ENCODE measurements at places on chromosomes 6 and 20. TPM values are rescaled to one million over a fixed set of nuclear protein-coding genes. Genes with fewer than 3 reads are reported as not detected.

DNA sequence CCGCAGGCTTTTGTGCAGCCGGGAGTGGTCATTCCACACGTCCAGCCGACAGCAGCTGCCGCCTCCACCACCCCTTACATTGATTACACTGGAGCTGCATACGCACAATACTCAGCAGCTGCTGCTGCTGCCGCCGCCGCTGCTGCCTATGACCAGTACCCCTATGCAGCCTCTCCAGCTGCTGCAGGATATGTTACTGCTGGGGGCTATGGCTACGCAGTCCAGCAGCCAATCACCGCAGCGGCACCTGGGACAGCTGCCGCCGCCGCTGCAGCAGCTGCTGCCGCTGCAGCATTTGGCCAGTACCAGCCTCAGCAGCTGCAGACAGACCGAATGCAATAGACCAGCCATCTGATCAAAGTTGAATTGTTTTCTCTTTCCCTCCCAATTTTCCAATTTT, 10.6 kb downstream of the RBM24 start:
- DNase-seq: no peak

DNA sequence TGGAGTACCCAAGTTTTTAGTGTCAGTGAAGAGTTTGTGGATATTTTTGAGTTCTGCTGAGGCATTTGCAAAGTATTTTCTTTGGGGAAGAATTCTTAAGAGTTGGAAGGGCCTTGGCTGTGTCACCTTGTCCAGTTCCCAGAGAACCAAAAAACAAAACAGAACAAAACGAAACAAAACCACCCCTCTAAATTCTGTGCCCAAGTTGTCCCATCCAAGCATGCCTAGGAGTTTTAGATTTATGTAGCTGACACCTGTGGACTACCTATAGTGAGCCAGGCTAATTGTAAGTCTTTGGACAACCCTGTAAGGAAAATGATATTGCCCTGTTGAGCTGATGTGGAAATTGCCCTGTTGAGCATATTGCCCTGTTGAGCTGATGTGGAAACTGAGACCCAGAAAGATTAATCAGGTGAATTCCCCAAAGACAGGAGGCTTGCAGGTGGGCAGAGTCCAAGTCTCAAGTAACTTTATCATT, 1.0 kb upstream of the ECI2 start:
- DNase-seq: peak; percentile 11

DNA sequence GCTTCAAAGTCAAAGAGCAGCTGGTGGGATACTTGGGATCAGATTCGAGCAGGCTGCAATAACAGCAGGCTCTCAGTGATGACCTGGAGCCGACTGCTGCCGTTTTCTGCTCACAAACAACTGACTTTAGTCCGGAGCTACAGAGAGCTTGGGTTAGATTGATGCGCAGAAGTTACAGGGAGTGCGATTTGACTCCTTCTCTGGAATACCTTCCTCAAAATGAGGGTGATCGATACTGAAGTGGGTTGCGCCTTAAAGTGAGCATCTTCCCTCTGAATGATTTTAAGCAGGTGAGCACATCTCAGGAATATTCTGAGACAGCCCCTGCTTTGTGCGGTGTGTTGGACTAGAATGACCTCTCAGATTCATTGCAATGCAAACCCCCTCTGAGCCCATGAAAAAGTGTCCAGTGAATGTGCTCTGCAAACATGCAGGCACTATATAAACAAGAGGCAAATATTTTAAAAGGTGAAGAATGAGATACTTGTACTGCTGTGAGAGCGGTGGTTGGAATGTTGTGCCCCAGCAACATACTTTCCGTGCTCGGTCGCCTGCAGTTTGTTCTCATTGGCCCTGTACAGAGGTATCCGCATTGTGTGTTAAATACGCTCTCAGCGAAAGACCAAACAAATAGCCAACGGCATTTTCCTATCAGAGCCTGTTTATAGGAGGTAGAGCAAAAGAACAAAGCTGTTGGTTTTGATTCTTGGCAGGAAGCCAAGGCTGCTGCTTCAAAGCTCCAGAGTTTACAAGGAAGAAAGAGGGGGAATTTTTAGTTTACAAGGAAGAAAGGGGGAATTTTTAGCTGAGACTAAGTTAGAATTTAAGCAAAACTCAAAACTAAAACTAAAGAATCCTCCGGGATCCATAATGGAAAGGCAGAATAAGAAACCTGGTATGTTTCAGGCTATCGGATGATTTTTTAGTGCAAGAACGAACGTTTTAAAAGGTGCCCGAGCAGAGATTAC, 67.7 kb downstream of the PHACTR2 start:
- DNase-seq: peak; percentile 74

GRCh38 chr6:79600812-79601609, 30.1 kb upstream of the SH3BGRL2 start:
- DNase-seq: no peak

- no peak for DNase-seq
These were observed 184.9 kb downstream of the ARHGAP18 start for GRCh38 chr6:129525055-129525454.

DNA sequence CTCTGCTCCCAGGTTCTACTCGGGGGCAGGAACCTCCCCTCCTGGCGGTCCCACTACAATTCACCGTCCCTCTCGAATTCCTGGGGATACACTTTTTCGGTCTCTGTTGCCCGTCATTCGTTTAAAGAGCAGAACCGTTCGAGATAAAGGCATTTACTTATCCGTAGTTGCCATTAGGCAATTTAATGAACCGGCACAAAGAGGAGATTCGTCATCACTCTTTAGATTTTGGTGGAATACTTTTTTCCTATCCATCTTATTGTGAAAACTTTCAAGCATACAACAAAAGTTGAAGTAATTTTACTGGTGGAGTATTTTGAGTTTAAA, 1.2 kb upstream of the CD24 start:
- no peak for DNase-seq

DNA sequence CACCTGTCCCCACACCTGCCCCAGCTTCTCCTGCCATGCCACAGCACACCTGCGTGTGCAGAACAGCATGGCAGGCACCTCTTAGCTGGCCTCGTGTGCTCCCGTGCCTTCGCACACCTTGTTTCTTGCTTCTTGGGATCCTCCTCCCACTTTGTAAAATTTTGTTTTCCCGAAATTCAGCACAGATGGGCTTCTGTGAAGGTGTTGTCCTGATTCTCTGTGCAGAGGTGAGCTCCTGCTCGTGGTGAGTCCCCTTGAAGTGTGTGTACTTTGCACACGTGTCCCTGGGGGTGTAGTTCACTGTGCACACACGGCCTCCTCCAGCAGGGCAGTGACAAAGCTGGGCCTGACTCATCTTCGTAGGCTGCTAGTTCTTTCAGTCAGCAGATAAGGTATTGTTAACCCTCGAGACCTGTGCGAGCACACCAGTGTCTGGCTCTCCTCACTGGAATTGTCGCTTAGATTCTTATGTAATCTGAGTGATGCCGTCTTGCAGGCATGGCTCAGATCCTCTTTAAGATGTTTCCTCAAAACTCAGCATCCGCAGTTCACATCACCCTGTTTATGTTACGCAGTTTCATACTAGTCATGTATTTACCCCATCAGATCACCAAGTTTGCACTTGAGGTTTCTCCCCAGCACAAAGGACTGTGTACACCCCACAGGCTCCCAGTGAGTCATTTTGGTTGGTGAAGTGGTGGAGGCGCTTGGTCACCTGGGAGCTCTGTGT, 77.7 kb downstream of the CDYL start:
- DNase-seq: no peak

DNA sequence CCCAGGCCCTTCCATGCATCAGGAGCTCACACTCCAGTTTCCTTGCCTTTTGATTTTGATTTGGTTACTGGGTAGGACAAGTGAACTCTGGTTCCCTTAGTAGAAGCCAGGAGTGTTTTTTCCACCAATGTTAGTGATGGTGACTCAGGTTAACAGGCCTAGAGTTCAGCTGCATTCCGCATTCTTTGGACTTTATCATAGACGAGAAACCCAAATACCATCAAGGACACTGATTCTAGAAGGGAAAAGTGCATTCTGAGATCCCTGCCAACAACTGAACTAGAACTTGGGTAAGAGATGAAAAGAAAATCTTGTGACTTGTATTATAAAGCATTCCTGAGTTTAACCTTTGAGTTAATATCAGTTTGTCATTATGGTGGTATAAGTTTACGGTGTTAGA, 8.9 kb downstream of the GSS start:
- DNase-seq: no peak

DNA sequence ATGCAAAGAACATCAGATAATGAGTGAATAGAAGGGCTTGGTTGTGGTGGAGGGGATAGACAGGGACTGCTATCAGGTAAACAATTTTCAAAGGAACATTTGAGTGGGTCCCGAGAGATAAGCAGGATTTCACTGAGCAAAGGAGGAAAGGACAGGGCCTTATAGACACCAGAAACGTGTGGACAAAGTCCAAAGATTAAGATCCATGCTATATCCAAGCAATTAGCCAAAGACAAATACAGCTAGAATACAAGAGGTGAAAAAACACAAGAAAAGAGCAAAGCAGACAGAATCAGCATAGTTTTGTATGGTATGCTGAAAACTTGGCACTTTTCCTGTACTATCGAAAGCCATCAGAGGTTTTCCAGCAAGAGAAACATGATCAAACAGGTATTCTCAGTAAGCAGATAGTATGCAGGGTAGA, 59.8 kb downstream of the CDK19 start:
- no peak for DNase-seq

GRCh38 chr6:43045371-43045930, 8.2 kb downstream of the CUL7 start:
- no peak for DNase-seq

GRCh38 chr6:152295920-152296319, 341.2 kb downstream of the SYNE1 start:
- no peak for DNase-seq

The CCN5 gene
- polyA plus RNA-seq: 20.8 TPM

The CLPSL2 gene
- not detected for polyA plus RNA-seq

The DDRGK1 gene
- 76.3 TPM for polyA plus RNA-seq

The SLC12A5 gene
- polyA plus RNA-seq: 1.5 TPM
